ENCODE measurements at places on chromosomes 12 and 14. TPM values are rescaled to one million over a fixed set of nuclear protein-coding genes. Genes with fewer than 3 reads are reported as not detected.

DIO2 gene
- total RNA-seq, result 106 TPM

JPH4 gene
- total RNA-seq, result not detected

LRCOL1 gene
- total RNA-seq, result 0.51 TPM

DNA sequence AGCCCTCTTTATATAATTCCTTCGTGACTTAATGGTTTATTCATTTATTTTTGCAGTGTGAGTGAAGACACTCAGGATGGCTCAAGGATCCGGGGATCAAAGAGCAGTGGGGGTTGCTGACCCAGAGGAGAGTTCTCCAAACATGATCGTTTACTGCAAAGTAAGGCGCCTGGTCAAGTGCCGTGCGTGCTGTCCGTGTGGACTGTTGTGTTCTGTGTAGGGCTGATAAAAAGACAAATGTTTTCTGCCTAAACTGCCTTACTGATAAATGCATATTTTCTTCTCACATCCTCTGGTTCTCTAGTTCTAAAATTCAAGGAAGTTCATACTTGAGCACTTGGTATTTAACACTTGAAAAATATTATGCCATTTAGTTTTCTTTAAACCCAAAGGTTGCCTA is 32.5 kb downstream of the RGS6 start:
- no peak for DNase-seq

DNA sequence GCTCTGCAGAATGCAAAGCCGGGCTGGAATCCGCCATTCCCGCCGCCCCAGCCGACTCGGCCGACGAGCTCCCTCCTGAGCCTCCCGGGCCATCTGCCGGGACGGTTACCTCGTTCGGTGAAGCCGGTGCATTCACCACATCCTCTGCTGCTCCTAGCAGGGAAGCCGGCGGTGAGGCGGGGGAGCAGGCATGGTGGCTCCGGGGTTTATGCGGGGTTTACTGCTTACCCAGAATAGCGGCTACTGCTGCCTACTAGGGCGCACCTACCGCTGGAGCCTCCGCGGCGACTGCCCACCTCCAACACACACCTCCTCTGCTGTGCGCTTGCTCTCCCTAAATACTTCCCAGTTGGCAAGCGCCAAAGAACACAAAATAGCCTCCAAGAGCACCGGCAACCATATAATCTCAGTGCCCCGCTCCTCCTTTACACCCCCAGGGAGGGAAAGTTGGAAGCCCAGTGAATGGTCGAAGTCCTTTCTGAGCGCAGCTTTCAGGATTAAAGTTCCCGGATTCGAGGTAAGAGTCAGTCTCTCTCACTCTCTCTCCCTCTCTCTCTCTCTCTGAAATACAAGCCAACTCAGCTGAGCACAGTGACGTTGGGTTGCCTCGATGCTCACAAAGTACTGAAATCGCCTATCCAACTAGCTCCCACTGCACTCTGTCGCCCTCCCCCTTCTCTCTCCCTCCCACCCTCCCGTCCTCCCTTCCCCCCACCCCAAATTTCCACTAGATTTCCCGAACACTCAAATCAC is at the start of gene TBX5:
TBX5 (minus strand) TSS at position 626 of the 753 bp plus-strand sequence. CDS start 2,246 bp downstream, outside the sequence.
- peak; percentile 79 for DNase-seq

GPD1 gene
- total RNA-seq, result 0.06 TPM

GRCh38 chr14:40525314-40525713 is 1081.4 kb upstream of the LRFN5 start:
- DNase-seq, result no peak

DNA sequence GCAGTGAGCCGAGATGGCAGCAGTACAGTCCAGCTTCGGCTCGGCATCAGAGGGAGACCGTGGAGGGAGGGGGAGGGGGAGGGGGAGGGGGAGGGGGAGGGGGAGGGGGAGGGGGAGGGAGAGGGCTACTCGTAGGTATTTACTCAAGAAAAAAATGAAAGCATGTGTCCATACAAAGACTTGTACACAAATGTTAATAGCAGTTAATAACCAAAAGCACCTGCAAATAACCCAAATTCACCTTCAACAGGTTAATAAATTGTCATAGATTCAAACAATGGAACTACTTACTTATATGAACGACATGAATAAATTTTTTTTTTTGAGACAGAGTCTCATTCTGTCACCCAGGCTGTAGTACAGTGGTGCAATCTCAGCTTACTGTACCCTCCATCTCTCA is 152.4 kb downstream of the BRMS1L start:
- DNase-seq, result no peak

DNA sequence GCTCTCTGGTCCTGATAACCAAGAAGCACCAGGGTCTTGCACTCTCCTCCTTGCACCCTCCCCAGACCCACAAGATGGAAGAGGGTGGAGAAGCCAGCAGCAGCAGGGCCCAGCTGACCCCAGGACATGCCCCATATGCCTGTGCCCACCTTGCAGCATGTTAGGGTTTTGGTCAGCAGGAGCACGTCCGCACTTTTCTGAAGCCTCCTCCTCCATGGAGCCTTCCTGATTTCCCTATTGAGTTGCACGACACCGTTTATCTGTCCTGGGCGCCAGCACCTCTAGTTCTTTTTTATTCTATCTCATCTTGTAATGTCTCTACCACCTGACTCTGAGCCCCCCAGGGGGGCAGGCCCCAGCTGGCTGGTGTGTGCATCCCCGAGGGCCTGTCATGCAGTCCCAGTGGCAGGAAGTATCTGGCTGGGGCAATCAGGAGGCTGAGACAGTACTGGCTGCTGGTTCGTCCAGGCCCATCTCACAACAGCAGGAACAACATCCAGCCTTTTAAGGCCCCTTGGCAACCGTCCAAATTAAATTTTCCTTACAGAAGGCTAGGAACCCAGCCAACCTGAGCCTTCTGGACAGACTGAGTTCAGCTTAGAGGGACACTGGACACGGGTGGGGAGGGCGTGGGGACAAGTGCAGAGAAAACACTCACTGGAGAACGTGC is 39.6 kb downstream of the CCDC85C start:
- DNase-seq, result peak; percentile 37

- DNase-seq, result no peak
Observed at GRCh38 chr12:106975993-106976658, 10.8 kb downstream of the MTERF2 start.

HEBP1 gene
- total RNA-seq, result 68.5 TPM

GRCh38 chr14:92494512-92494911 is 19.1 kb upstream of the RIN3 start:
- no peak for DNase-seq

GRCh38 chr14:31927348-31927832 is 149.7 kb upstream of the ARHGAP5 start:
- DNase-seq, result peak; percentile 87

ITGB7 gene
- 1.6 TPM for total RNA-seq

DNA sequence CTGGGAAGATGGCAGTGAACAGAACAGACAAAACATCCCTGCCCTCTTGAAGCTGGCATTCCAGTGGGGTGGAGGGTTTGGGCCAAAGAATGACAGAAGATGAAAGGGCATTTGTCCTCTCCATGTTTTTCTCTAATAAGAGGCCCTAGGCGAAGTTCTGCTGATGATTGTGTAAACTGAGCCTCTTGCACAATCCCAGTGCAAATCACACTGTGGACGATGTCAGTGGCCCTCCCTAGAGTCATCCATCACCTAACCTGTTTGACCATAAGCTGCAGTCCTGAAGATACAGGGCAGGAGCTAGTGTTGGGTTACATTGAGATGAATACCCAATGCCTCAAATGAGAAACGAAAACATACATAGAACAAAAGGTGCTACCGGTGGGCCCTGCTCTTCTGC is 622.4 kb upstream of the TBX3 start:
- no peak for DNase-seq

- peak; percentile 62 for DNase-seq
Observed at GRCh38 chr14:64764641-64765520, 60.7 kb downstream of the PLEKHG3 start.

DNA sequence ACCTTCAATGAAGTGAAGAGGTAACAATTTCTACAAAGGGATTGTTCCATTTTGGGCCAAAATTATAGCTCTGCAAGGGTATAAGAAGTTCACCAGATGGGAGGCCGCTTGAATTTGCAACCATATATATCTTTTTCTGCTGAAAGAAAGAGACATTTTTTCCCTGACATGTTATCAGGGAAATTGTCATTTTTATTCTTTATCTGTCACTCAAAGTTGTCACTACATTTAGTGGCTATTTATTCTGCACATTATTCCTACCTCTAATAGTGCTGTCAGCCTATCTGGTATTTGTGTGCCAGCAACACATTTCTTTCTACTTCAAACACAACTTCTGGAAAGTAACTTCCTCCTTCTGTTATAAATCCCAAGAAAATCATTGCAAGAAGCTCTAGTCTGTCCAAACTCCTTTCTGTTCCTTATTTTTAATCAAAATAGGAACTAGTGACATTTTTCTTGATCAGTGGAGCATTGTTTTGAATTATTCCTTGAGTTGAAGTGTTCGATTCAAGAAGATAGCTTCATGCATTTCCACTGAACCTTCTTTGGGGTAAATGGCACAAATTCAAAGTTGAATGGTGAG is 137.9 kb upstream of the ATP2B1 start:
- no peak for DNase-seq

GRCh38 chr12:121794534-121795033 is 1.1 kb upstream of the RHOF start:
- no peak for DNase-seq

GRCh38 chr12:104513681-104514080 is 56.9 kb downstream of the CHST11 start:
- DNase-seq, result no peak

- no peak for DNase-seq
Observed at GRCh38 chr14:49526101-49526500, 60.1 kb downstream of the RPS29 start.

DNA sequence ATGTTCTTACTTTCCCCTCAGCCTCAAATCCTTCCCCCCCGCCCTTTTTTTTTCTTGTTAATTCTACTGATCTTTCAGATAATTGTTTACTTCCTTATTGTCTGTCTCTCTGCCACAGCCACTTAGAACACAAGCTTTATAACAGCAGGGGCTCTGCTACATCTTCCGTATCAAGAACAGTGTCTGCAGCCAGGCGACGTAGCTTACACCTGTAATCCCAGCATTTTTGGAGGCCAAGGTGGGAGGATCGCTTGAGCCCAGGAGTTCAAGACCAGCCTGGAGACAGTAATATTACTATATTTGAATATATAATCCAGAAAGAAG is 5.4 kb downstream of the SOS2 start:
- DNase-seq, result no peak

DNA sequence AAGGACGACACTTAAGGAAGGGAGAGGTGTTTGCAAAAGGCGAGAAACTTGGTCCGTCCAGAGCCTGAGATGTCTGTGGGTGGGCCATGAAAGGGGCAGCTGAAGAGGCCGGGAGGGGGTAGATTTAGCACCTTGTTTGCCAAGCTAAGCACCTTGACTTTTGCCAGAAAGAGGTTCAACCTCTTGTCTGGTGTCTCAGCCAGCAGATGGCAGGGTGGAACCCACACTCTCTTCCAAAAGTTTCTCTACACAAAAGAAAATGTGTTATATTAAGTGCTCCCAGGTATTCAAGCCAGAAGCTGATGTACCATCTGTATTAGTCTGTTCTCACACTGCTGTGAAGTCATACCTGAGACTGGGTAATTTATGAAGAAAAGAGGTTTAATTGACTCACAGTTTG is 69.9 kb downstream of the SUDS3 start:
- no peak for DNase-seq

DNA sequence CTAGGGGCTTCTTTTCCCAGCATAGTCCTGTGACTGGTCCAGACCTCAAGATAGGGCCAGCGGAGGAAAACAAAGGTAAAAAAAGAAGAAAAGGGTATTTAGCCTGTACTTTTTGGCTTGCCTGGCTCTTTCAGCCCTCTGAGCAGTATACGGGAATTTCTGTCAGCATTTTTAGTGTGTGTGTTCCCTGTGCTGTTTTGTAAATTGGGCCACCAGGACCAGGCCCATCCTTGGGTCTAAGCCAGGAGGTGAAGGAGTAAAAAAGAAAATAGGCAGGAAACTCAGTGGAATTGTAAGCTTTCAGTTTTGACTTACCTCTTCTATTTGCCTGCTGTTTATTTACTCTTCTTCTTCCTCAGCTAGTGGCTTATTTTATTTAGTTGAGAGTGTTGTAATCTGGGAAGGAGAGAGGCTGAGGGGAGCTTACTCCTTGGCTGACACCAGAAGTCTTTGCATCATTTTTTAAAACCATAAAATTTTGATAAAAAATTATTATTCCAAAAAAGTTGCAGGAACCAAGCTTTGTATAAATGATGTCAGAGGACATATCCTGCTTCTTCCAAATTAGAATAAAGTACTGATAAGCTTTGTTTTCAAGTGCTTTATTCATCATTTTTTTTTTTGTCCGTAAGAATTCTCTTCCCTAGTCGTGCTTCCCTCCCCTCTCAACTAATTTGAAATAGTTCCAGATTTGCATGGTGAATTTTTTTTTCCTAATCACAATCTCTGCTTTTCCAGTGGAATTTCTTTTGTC is 63.7 kb downstream of the DIP2B start:
- no peak for DNase-seq

BDKRB1 gene
- total RNA-seq, result 61.0 TPM

Data from HFFc6 (cell line).